ENCODE measurements at places on chromosomes 13 and 19. TPM values are rescaled to one million over a fixed set of nuclear protein-coding genes. Genes with fewer than 3 reads are reported as not detected.

GRCh38 chr19:33486407-33486806 is 35.2 kb downstream of the PEPD start:
- DNase-seq = no peak

SLC7A9 gene
- total RNA-seq = 0.30 TPM

ALKBH7 gene
- 134 TPM for total RNA-seq

OR7A5 gene
- not detected for total RNA-seq

ABCA7 gene
- 7.7 TPM for total RNA-seq

DNA sequence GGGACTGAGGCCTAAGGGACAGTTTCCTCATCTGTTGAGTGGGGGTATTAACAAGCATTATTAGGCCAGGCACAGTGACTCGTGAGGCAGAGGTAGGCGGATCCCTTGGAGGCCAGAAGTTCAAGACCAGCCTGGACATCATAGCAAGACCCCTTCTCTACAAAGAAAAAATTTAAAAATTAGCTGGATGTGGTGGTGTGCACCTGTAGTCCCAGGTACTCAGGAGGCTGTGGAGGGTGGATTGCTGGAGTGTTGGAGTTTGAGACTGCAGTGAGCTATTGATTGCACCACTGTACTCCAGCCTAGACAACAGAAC is 11.3 kb upstream of the FOSB start:
- DNase-seq = no peak

DNA sequence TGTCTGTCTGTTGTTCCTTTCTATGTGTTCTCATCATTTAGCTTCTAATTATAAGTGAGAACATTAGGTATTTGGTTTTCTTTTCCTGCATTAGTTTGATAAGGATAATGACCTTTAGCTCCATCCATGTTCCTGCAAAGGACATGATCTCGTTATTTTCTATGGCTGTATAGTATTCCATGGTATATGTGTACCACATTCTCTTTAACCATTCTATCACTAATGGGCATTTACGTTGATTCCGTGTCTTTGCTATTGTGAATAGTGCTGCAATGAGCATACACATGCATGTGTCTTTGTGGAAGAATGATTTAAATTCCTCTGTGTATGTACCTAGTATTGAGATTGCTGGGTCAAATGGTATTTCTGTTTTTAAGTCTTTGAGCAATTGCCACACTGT is 1799.7 kb downstream of the SLITRK5 start:
- DNase-seq = no peak

DNA sequence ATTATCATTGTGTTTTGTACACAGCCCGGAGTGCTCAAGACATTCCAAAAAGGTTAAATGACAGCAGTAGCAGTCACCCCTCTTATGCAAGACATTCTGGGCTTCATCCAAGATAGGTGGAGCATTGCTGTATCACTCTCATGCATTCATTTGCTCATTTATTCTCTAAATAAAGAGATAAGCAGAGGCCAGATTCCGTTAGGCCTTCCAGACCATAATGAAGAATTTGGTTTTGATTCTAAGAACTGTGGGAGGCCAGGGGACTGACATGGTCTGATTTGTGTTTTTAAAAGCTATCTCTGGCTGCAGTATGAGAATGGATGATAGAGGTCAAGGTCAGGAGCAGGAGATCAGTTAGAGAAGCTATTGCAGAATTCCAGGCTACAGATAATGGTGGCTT is 145.8 kb downstream of the KCNRG start:
- no peak for DNase-seq

DNA sequence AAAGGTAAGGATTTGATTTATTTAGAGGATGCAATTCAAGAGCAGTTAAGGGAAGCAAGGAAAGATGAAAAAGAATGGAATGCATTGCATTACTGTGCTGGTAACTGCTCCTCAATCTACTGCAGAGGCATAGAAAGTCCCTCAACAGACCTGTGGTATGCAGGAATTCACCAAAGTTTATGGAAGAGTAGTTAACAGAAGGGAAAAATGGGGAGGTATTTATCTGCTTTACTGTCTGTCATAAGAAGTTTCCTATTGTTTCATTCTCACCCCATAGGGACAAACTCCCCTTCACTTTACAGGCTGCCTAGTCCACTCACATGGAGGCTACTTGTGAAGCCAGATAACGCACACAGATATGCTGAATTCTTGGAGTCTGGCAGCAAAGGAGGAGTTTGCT is 354.9 kb upstream of the SPRY2 start:
- no peak for DNase-seq

DNA sequence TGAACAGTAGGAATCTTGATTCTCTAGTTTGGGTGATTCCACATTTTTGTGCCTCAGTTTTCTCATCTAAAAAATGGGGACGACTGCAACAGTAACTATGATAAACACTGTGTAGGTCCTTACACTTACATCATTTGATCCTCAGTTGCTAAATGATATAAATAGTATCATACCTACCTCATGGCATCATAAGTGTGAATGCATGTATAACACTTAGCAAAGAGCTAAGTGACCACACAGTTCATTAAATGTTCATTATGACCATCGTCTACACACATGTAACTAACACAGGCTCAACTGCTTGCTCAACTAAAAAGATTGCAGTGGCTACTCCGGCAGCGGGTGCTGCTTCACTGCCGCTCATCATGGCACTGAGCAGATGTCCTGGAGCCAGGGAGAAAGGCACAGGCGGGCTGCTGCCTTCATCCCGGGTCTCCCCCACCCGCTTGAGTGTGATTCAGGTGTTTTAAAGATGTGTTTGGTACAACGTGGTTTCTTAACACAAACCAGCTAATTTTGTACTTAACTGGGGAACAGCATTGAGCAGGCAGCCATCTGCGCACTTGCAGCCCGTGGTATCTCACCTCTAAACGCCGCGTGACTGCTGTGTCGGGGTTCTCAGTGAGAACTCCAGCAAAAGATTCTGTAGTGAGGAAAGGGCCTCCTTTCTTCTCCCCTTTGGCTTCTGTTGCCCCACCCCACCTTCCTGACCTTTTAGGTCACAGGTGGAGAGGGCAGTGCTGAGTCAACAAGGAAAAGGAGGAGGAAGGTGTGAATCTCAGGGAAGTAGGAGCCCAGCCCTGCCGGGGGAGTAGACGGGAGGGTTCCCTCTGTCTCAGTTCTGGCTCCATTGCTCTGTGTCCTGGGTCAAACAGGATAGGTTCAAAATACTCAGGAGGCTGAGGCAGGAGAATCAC is 11.7 kb upstream of the ACTN4 start:
- no peak for DNase-seq

GRCh38 chr13:94345374-94346195 is 133.9 kb downstream of the DCT start:
- no peak for DNase-seq

ADGRE3 gene
- 0.11 TPM for total RNA-seq

DNA sequence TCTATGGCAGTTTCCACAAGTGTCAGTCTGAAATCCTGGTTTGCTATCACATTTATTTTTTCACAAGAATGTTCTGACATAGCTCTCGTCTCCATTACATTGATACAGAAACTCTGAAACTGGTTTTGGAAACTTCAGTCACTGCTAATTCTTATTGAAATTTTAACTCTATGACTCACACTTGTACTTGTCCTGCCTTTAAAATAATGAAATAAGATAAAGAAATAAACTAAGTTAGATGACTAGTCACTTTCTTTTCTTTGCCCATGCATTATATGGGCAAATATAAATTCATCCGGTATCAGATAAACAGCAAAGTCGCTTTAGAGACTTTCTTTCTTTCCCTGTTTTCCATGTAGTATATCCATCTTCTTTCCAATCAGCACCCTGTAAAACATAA is 257.5 kb downstream of the PCDH9 start:
- DNase-seq = no peak

DNA sequence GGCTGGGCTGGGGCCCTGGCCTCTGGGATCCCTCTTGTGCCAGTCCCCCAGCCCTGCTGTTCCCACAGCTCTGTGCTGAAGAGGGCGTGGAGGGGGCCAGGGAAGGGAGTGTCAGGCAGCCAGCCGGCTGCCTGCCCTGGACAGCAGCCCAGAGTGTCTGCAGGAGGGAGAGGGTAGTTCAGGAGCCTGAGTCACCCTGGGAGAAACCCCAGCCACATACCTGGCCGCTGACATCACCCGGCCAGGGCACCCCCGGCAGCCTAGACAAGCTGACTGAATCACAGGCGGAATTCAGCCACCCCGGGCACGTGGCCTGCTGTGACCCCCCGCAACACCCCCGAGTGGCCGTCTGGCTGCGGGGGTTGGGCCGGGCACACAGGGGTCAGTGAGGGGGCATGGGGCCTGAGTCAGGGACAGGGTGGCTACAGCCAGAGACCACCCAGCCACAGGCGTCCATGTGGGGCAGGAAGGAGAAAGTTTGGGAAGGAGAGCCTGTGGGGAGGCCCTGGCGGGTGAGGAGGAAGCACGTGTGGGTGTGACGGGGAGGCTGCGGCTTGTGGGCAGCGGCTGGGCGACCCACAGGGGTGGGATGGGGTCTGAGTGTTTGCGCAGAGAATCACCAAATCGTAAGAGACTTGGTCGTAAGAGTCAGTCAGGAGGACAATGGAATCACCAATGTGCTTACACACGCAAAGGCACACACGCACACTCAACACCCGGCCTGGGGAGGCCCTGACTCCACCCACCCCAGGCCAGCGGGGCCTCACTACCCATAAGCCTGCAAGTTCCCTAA is 11.9 kb upstream of the FOSB start:
- peak; percentile 89 for DNase-seq

DNA sequence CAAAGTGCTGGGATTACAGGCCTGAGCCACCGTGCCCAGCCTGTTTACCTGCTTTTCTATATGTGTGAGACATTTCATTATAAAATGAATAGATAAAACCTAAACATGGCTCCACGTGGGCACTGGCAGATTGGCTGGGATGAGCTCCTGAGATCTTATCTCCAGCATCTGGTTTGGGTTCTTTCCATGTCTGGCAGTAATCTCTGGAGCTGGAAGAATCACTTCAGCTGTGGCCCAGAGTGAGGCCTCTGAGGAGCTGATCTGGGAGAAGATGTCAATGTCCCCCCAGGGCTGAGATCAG is 5.5 kb upstream of the SULT2A1 start:
- no peak for DNase-seq

- no peak for DNase-seq
These were observed 504.3 kb downstream of the COG6 start for GRCh38 chr13:40159736-40160135.

ZSCAN4 gene
- not detected for total RNA-seq

- DNase-seq = no peak
These were observed 361.8 kb downstream of the ZNF536 start for GRCh38 chr19:30733826-30734550.

GRCh38 chr13:25148402-25148771 is 23.7 kb downstream of the AMER2 start:
- no peak for DNase-seq

- no peak for DNase-seq
These were observed 2.5 kb upstream of the ZNF121 start for GRCh38 chr19:9586764-9587163.

- no peak for DNase-seq
These were observed 190.6 kb downstream of the MZT1 start for GRCh38 chr13:72536714-72537394.

- DNase-seq = no peak
These were observed 8.8 kb upstream of the CLPP start for GRCh38 chr19:6352381-6353165.

LYL1 gene
- 9.4 TPM for total RNA-seq

APOC4 gene
- not detected for total RNA-seq

DNA sequence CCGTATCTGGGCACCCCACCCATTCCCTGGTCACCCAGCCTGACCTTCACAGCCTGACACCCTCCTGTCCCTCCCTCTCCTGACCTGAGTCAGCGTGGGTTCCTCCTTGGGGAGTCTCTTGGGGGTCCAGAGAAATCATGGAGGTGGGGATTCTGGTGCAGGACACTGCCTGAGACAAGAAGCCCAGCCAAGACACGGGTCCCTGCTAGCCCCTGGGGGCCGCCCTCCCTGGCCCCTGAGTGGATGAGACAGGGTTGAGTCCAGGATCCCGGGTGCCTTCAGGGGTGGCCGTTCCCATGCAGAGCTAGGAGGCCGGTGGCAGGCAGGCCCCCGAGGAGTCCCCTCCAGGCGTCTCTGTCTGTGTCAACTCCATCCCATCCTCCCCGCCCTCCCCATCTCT is 1.6 kb downstream of the MAP2K7 start:
- peak; percentile 44 for DNase-seq

DNA sequence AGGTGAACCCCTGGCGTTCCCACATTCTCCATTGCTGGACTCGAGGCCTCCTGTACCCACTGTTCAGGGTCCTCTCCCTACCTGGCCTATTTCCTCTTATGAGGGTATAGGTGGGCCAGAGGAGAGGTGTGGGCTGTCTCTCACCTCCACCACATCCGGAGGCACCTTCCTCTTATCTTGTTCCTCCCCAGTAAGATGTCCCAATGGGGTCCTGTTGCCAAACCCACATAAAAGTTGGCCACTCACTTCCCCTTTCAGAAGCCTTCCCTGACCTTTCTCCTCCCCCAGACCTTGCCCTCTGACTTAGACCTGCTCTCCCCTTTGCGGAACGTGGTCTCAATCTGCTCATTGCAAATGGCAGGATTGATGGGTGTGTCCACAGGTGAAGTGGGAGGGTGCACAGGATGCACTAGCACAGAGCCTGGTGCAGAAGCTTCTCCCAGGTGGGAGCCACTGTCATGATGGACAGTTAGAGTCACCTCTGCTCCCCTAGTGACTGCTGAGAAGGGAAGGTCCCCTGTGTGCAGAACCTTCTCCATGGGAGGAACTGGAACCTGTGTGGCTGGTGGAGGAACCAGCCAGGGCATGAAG is 1.3 kb downstream of the CYP4F3 start:
- DNase-seq = no peak

GRCh38 chr13:109326601-109327000 is 459.8 kb downstream of the IRS2 start:
- no peak for DNase-seq

CNFN gene
- total RNA-seq = 0.87 TPM

C19orf67 gene
- not detected for total RNA-seq

POU2F2 gene
- total RNA-seq = 1.5 TPM

DNA sequence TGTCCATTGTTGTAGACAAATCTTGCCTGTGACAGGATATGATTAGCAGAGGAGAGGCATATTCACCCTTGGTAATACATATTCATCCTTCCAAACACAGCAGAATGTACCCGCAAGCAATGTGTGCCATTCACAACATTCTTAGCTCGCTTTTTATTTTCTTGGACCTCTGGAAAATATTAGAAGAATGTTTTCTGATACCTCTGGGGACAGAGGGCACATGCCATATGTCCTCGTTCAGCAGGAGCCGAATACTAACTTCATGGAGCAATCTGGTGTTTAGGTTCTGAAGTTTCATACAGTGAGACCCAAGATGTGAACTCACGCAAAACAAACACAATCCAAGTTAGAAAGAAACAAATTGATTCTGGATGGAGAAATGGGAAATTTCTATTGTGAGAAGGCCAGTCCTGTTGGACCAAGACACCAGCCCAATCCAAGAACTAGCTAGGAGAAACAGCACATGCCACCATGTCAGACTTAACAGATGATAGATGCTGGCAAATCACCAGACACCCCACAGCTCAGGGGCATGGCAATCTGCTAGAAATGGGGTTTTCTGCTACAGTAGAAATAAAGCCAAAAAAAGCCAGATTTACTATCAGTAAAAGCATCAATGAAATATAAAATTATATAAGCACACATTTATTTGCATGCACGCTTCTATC is 297.4 kb downstream of the DCLK1 start:
- DNase-seq = no peak

GRCh38 chr13:102838982-102839381 is 6.8 kb upstream of the ERCC5 start:
- DNase-seq = no peak

- no peak for DNase-seq
These were observed 1.3 kb downstream of the SELENOV start for GRCh38 chr19:39516270-39516669.
